Adrenal gland (tissue), 19 donors: ENCODE measurements at places on chromosomes 11 and 22. TPM values are rescaled to one million over a fixed set of nuclear protein-coding genes. Genes with fewer than 3 reads are reported as not detected.

DNA sequence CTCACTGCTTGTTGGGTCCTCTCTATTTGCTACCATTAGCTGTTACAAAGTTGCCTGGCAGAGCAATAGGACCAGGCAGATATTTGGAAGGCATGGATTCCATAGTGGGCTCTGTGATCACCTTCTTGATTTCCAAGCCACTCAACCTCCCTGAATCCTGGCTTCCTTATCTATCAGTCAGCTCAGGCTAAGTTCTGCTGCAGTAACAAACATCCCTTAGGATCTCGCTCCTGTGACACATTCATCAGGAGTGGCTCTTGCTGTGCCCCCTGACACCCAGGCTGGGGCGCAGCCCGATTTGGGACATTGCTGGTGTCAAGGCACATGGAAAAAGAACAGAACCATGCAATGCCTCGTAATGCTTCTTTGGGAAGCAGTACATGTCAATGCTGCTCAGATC, 503.9 kb downstream of the TBC1D22A start:
- H3K27me3 ChIP-seq = peaks cover 4% of the 10 kb centered on the region
- no peaks in the 10 kb centered on the region for H3K36me3 ChIP-seq
- H3K4me1 ChIP-seq = no peaks in the 10 kb centered on the region
- H3K27ac ChIP-seq = no peak overlapping the region
- no peak for DNase-seq

GRCh38 chr11:65896034-65896999, 3.9 kb downstream of the FOSL1 start:
- no peaks in the 10 kb centered on the region for H3K36me3 ChIP-seq
- H3K4me1 ChIP-seq = peaks cover 41% of the 10 kb centered on the region
- no peak overlapping the region for H3K27ac ChIP-seq
- H3K4me3 ChIP-seq = no peak overlapping the region
- no peak for DNase-seq

DNA sequence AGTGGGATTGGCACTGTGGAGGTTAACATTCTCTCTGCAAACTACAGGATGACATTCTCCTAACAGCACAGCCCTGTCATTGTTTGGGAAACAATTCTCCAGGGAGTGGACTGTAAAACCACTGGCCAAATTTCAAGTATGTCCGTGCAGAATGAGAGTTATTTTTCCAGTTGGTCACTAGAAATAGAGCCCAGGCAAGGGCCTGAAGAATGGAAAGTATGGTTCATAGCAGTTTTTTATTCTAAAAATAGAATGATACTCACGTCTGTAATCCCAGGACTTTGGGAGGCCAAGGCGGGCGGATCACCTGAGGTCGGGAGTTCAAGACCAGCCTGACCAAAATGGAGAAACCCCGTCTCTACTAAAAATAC, 39.0 kb upstream of the CD44 start:
- H3K27ac ChIP-seq = no peak overlapping the region
- no peak for DNase-seq
- H3K27me3 ChIP-seq = no peaks in the 10 kb centered on the region
- no peak overlapping the region for H3K4me3 ChIP-seq
- no peaks in the 10 kb centered on the region for H3K36me3 ChIP-seq

- no peaks in the 10 kb centered on the region for H3K27me3 ChIP-seq
- H3K4me3 ChIP-seq = no peak overlapping the region
- peaks cover 14% of the 10 kb centered on the region for H3K36me3 ChIP-seq
- DNase-seq = peak; percentile 15
- H3K4me1 ChIP-seq = no peaks in the 10 kb centered on the region
- no peak overlapping the region for H3K27ac ChIP-seq
Measured at GRCh38 chr11:76654980-76655379, 15.6 kb downstream of the LRRC32 start.

DNA sequence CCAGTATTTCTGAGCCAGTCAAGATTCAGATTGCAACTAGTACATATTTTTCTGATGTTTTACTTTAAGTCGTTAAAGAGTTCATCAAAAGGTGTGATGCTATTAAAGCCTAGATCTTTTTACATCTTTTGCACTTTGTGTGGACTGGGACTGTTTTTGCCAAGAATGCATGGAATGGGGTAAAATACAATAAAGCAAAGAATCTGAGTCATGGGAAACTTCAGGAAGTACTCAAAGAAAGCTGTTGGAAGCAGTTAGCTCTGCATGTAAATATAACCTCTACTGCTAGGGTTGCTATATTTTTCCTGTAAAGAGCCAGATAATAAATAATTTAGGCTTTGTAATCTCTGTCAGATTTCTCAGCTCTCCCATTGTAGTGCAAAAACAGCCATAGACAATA, 20.9 kb downstream of the ATXN10 start:
- no peak overlapping the region for H3K4me3 ChIP-seq
- H3K36me3 ChIP-seq = no peaks in the 10 kb centered on the region
- peaks cover 10% of the 10 kb centered on the region for H3K4me1 ChIP-seq
- H3K27me3 ChIP-seq = no peaks in the 10 kb centered on the region
- H3K27ac ChIP-seq = no peak overlapping the region

GRCh38 chr11:3946455-3947017, 91.1 kb downstream of the STIM1 start:
- peaks cover 36% of the 10 kb centered on the region for H3K4me1 ChIP-seq
- no peaks in the 10 kb centered on the region for H3K36me3 ChIP-seq
- no peak overlapping the region for H3K4me3 ChIP-seq
- H3K27me3 ChIP-seq = no peaks in the 10 kb centered on the region
- no peak for DNase-seq

DNA sequence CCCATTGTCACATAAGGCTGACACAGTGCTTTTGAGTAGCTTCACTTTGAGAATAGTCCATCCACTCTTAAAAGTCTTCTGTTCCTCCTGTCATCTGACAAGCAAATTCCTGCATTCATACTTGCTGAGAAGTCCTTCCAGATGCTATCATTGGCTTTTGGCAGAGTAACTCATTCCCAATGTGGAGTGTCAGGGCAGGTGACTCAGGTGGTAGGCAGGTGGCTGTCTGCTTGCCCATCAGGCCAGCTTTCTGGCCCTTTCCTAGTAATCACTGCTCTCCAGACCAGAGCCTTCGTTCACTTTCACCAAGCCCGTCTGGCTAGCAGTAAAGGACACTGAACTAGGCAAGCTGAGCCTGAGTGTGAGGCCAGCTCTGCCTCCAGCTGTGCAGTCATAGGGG, 162.5 kb upstream of the CCDC90B start:
- no peaks in the 10 kb centered on the region for H3K4me1 ChIP-seq
- H3K36me3 ChIP-seq = no peaks in the 10 kb centered on the region
- H3K27me3 ChIP-seq = no peaks in the 10 kb centered on the region

DNA sequence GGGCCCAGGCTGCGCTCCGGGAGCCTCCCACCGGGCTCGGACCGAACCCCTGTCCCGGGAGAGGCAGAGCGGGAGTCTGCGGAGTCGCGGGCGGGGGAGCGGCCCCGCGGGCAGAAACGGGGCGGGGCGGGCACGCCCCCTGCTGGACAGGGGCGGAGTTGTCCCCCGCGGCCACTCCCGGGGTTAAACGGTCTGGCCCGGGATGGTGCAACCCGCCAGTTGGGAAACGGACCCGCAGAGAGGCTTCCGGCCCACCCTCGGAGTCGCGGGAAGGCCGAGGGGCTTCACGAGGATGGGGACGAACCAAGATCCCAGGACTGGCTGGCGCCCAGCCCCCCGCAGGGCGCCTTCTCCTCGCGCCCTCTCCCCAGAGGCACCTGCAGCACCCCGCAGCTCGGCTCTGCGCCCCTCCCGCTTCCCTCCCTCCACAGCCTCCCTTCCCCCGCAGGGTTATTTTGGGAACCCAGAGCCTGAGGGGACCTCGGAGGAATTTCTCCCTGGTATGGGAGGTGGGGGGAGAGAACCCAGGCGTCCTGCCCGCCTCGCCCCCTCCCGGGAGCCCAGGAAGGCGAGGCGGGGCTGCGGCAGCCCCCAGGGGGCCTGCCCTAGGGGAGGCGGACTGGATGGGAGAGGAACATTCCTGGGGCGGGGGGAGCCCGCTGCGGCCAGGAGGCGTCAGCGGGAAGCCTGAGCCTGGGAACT, 902 bp downstream of the RASGRP2 start:
- H3K4me1 ChIP-seq = peaks cover 15% of the 10 kb centered on the region
- H3K27ac ChIP-seq = no peak overlapping the region
- DNase-seq = peak; percentile 74
- no peaks in the 10 kb centered on the region for H3K36me3 ChIP-seq

DNA sequence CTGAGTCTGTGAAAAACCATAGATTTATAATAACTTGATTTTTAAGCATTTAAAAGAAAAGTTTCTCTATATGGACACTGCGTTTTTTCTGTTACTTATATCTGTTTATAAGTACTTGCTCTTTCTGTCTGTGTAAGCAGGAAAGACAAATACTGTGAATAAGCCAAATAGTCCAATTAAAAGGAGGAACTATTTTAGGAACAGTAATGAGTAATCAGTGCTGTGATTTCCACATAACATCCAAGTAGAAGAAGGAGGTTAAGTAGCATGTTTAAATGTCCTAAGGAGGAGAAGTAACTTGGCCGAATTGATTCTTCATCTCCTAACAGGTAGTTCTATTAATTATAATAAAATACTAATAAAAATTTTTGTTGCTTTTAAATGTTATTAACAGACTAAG, 40.8 kb downstream of the ZNF214 start:
- no peaks in the 10 kb centered on the region for H3K27me3 ChIP-seq
- DNase-seq = no peak
- no peak overlapping the region for H3K4me3 ChIP-seq
- no peaks in the 10 kb centered on the region for H3K4me1 ChIP-seq

DNA sequence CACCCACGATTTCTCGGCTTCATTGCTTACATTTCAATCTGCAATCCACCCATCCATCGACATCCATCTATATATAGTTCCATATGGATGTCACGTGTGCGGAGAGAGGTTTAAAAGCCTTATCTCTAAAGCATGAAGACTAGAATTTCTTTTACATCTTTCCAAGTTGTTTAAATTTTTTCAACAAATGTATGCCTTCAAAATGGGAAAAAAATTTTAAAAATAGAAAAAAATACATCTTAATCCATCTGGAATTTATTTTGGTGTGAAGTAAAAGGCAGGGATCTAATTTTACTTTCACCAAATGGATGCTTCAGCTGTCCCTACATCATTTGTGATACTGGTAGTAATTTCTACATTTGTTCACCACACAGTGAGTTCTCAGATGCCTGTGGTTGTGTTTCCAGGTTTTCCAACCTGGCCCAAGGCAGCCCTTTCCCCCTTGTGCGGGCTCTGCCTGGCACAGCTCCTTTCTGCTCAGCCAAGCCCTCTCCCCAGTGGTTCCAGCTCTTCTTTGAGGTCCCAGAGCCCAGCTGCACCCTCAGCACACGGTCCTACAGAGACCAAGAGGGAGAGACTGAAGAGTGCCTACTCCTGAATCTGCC, 37.6 kb upstream of the KLHL35 start:
- H3K36me3 ChIP-seq = no peaks in the 10 kb centered on the region
- no peak overlapping the region for H3K4me3 ChIP-seq
- H3K4me1 ChIP-seq = peaks cover 46% of the 10 kb centered on the region
- H3K27ac ChIP-seq = no peak overlapping the region

- H3K27me3 ChIP-seq = no peaks in the 10 kb centered on the region
- H3K4me1 ChIP-seq = peaks cover 18% of the 10 kb centered on the region
- no peak overlapping the region for H3K4me3 ChIP-seq
- H3K27ac ChIP-seq = no peak overlapping the region
- DNase-seq = no peak
Measured at GRCh38 chr22:30885001-30885366, 83.6 kb downstream of the MORC2 start.

DNA sequence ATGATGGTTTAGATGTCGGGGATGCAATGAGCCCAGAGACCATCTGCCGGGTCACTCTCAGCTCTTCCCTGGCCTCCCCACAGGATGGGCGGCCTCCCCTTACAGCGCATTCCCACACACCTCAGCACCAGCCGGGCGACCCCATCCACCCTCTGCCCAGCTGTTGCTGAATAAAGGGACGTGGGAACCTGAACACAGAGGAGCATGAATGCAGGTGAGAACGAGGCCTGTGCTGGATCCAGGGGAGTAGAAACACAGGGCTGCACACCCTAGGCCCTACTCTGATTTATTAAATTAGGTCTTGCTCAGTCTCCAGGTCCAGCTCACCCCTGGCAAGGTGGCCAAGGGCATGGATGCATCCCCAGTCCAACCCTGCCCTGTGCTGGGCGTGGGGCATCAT, 180.5 kb downstream of the CTTN start:
- H3K4me1 ChIP-seq = no peaks in the 10 kb centered on the region
- H3K36me3 ChIP-seq = no peaks in the 10 kb centered on the region
- no peak overlapping the region for H3K27ac ChIP-seq
- no peaks in the 10 kb centered on the region for H3K27me3 ChIP-seq

- no peak overlapping the region for H3K4me3 ChIP-seq
- H3K27me3 ChIP-seq = no peaks in the 10 kb centered on the region
- peaks cover 31% of the 10 kb centered on the region for H3K4me1 ChIP-seq
- DNase-seq = peak; percentile 65
- H3K36me3 ChIP-seq = peaks cover 13% of the 10 kb centered on the region
- H3K27ac ChIP-seq = no peak overlapping the region
Measured at GRCh38 chr22:50271519-50271970, 1.4 kb upstream of the MAPK11 start.

- no peaks in the 10 kb centered on the region for H3K4me1 ChIP-seq
- no peak overlapping the region for H3K27ac ChIP-seq
- DNase-seq = no peak
- H3K36me3 ChIP-seq = no peaks in the 10 kb centered on the region
- no peak overlapping the region for H3K4me3 ChIP-seq
Measured at GRCh38 chr11:102560555-102561011, 30.0 kb upstream of the MMP7 start.

DNA sequence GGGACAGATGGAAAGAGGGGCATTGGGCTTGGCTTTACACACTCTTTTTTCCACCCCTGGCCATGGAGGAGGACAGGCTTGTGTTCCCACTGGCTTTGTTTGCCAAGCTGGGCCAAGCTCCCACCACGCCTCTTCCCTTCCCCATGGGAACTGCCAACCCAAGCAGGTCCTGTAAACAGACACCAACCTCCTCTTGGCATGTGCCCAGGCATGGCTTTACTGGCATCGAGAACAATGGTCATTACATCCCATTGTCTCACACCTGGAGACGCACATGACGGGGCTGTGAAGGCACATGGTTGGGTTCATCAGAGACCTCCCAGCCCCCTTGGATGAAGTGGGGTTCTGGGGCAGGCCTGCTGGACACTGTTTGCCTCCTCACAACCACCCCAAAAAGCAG, 11.7 kb downstream of the SEC14L3 start:
- H3K27ac ChIP-seq = no peak overlapping the region
- H3K36me3 ChIP-seq = no peaks in the 10 kb centered on the region
- no peaks in the 10 kb centered on the region for H3K4me1 ChIP-seq

DNA sequence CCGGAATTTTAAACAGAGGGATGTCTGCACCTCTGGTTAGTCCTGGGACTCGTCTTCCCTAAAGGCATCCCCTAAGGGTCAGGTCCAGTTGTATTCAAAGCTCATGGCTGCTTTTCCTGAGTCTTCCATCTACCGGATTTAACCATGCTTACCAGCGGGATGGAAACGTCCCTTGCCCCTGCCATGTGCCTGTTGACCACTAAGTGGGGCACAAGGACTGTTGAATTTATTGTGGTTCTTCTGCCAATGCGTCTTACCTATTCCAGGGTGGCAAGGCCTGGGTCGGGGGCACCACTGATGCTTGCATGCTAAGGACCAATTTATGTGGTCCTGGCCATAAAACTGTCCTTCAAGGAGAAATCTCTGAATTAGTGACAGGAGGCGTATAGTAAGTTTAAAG, 25.6 kb downstream of the ANKRD42 start:
- H3K27me3 ChIP-seq = no peaks in the 10 kb centered on the region
- no peak overlapping the region for H3K4me3 ChIP-seq
- DNase-seq = peak; percentile 13
- H3K36me3 ChIP-seq = no peaks in the 10 kb centered on the region

RAG1 gene
- total RNA-seq = 2.6 TPM

KRTAP5-7 gene
- not detected for total RNA-seq

SERPIND1 gene
- 0.29 TPM for total RNA-seq

SLC35F2 gene
- total RNA-seq = 4.0 TPM

SLC22A8 gene
- not detected for total RNA-seq

CRYBB2 gene
- total RNA-seq = not detected

PDE2A gene
- total RNA-seq = 11.5 TPM

CEND1 gene
- total RNA-seq = 0.42 TPM
